Stimulated activated CD8-positive, alpha-beta memory T cell treated with anti-CD3 and anti-CD28 coated beads, Interleukin-4, amount 100 ng/mL, for 1 hour (primary cell): ENCODE measurements at places on chromosomes 2 and 18.

GRCh38 chr2:28063492-28063962 lies 173.0 kb downstream of the BABAM2 start:
- no peak for DNase-seq

GRCh38 chr2:159982270-159982669 lies 80.1 kb downstream of the PLA2R1 start:
- no peak for DNase-seq

DNA sequence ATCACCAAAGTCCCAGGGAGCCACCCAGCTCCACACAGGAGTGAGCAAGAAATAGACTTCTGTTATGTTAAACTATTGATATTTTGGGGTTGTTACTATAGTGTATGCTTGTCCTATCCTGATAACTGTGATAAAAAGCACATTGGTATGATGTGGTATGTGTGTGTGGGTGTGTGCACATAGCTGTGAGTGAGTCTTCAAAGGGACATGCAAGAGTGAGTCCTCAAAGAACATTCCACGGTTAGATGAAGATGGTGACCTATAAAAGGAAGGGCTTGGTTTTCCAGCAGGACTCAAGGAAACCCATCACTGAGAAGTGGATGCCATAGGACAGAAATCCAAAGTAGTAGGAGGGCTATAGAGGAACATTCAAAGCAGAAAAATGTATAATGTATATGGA lies 342.9 kb downstream of the TSN start:
- DNase-seq, result no peak

- no peak for DNase-seq
These were observed 496.9 kb upstream of the VRK2 start for GRCh38 chr2:57549642-57550102.

DNA sequence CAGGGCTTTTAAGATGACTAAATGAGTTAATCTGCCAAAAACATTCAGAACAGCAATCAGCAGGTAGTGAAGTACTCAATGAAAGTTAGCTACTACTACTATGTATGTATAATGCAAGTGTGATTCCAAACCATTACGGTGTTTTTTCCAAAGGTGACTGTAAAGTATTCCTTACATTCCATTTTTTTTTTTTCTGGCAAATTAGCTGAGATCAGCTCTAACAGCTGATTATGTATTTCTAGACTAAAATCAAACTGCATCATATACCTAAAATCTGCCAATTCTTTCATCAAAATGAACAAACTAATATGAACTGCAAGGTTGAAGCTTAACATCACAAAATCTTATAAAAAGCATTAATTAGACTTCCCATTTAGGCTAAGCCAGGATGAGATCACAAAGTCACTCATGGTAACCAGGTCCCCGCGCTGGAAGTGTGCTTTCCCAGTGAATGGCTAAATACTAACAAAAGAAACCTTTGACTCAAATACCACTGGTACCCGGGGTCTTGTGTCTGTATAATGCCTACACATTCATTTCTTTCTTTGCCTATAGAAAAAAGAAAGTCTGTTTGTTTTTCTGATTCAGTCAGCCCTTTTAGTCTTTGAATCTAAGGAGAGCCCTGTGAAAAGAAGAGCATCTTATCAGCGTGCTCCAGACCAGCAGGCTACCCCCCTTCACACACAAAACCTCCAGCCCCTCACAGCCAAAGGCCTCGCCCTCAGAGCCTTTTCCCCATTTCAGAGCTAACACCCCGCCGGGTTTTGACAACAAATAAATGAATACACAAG lies 88.3 kb downstream of the RBMS1 start:
- DNase-seq, result no peak

DNA sequence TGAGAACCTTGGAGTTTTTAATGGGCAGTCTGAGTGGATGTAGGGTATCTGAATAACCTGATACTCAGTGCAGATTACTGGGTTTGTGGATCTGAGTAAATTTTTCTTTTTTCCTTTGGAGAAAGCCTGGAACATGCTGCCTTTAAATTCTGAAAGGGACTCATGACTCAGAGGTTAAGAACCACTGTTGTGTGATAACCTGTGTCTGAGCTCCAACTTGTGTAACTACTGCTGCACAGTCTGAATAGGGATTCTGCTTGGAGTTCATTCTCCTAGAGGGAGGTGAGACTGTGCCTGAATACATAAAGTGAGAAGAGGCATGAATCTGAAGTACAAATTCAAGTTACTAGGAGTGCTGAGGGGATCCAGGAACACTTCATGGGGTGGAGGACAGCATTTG lies 36.2 kb downstream of the KDM3A start:
- DNase-seq, result no peak

DNA sequence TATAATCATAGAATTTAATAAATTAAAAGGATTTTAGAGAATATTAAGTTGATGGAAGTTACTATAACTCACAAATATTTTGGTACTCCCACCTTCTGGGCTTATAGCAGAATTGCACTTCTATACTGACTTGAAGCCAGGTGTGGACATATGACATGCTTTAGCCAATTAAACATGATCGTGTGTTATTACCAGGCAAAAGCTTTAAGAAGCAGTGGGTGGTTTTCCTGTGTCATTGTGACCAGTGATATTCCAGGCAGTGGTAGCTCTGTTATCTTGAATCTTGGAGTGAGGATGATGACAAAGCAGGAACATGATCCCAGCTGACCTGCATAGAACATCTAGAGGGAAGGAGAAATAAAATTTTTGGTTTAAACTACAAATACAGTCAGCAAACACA lies 370.9 kb upstream of the ZEB2 start:
- DNase-seq, result no peak

DNA sequence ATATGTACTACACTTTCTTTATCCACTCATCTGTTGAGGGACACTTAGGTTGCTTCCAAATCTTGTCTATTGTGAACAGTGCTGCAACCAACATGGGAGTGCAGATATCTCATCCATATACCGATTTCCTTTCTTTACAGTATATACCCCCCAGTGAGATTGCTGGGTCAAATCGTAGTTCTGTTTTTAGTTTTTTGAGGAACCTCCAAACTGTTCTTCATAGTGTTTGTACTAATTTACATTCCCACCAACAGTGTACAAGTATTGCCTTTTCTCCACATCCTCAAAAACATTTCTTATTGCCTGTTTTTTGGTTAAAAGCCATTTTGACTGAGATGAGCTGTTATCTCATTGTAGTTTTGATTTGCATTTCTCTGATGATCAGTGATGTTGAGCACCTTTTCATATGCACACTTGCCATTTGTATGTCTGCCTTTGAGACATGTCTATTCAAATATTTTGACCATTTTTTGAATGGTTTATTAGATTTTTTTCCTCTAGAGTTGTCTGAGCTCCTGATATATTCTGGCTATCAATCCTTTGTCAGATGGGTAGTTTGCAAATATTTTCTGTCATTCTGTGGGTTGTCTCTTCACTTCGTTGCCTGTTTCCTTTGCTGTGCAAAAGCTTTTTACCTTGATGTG lies 12.2 kb downstream of the PLEK start:
- DNase-seq, result no peak

DNA sequence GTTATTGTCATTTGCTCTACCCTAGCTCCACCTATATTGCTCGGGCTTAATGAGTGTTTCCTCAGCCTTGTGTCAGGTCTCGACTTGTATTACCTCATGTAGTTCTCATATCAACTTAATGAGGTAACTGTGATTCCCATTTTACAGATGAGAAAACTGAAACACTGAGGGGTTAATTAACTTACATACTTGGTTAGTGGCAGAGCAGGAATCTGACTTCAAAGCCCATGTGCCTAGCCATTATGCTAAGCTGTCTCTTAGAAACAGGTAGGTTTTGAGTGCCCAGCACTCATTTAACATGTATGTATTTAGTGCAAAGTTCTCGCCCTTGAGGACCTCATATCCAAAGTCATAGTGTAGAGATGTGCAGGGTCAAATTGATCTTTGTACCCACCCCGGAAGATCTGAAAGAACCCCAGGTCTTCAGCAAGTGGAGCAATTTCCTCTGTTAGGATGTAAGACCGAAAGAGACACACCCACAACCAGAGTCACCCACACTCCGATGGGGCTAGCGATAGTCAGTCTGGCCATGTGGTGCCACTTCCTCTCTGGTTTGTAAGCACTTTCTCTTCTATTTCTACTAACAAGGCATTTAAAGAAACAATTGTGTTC lies 121.0 kb upstream of the SLC39A10 start:
- no peak for DNase-seq

DNA sequence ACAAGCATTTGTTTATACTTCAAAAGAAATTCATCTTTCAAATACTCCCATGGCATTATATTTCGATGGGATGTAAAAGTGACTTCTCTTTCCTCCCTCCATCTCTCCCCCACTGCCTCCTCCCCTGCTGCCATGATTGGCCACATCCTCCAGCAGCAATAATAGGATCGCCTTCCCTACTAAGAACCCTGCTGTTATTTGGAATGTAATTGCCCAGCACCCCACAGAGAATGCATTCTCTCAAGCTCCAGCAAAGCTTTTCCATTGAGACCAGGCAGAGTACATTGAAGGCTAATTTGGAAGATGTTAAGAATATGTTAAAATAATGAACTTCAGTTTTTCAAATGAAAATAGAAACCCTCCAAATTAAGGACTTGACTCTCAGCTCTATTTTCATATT lies 375.4 kb upstream of the ACVR2A start:
- no peak for DNase-seq

DNA sequence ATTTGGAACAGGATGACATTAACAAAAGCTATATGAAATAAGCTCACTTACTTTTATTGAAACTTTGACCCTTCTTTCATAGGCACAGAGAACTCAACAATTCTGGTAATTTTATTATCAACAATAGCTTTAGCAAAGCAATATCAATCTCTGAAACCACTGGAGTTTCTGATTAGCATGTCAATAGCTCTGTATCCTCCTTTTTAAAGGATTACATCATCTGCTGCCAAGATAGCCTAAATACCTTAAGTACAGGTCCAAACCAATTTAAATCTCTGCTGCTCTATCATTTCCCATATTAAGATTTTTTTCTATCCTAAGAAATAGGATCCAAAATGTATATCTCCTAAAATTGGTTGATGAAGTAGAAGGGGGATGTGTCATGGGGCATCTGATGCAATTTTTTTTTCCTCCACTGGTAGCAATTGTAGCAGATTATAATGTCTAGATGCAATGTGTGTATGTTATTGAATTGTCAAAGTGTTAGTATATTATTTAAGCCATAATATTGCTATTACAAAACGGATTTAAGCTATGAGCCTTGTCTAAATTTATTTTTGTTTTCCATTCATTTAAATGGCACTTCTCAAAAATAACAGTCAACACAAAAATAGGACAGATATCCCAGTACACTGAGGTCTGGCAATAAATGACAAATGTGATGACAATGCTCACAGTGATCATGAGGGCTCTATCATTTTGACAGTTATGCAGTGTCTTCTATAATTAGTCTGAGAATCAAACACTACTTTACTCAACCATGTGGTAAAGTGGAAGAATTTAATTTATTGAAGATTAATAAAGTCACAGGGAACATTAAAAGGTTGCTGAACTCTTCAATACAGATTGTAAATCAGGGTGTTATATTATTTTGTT lies 328.4 kb downstream of the CDH7 start:
- DNase-seq, result no peak

GRCh38 chr2:182283512-182283911 lies 143.3 kb downstream of the PDE1A start:
- no peak for DNase-seq

DNA sequence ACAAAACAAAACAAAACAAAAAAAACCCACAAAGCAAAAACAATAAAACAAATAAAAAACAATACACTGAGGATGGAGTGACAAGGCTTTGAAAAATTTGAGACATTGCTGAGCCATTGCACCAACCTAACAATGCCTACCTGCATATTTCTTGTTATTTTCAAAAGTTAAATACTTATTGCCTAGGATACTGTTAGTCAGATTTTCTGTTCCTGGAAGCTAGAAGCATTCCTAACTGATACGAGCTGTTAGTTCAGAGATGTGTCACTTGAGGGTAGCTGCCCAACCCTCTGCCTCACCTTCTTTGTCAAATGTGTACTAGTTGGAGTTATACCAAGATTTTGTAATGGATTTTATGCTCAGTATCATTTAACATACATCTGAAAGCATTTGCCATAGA lies 187.2 kb downstream of the TXNL1 start:
- no peak for DNase-seq
